Suprapubic skin (tissue), 4 donors: ENCODE measurements at places on chromosomes 13 and 19. TPM values are rescaled to one million over a fixed set of nuclear protein-coding genes. Genes with fewer than 3 reads are reported as not detected.

Gene JOSD2
- total RNA-seq = 9.3 TPM

DNA sequence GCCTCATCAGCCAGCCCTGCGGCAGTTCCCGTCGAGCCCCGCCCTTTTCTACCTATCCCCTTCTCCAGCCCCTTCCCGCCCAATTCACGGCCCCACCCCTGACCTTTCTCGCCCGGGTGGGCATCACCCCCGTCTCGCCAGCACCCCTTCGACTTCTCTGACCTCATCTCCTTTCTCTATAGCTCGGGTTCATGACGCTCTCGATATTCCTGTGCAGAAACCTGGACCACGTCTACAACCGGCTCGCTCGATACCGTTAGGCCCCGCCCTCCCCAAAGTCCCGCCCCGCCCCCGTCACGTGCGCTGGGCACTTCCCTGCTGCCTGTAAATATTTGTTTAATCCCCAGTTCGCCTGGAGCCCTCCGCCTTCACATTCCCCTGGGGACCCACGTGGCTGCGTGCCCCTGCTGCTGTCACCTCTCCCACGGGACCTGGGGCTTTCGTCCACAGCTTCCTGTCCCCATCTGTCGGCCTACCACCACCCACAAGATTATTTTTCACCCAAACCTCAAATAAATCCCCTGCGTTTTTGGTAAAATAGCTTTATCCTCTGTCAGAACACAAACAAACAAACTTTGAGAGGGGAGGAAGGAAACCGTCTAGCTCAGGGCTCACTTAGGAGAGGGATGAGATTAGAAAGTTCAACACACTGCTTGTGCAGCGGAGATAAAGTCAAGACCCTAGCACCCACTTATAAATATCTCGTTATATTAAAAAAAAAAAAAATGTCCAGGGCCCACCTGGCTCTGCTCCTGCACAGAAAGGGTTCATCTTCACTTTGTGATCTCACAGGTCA is 5.1 kb downstream of the CD37 start:
- peaks cover 42% of the 10 kb centered on the region for H3K36me3 ChIP-seq
- peak overlapping the region; percentile 84 for H3K27ac ChIP-seq
- peak overlapping the region; percentile 43 for H3K4me3 ChIP-seq

DNA sequence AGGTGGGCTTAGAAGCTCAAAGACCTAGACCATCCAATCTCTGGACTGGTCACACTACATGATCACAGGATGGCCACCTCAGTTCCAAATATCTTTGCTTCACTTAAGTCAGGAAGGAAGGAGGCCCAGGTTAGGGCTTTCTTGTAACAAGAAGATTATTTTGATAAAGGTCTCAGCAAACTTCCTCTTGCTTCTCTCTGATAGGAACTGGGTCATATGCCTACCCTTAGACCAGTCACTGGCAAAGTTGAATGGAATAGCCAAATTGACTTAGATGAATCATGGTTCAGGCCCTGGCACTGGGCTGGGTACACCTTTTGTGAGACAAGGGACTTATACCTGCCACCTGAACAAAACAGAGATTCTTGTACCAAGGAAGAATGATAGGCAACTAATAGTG is 11.0 kb downstream of the FRY start:
- no peak for DNase-seq
- peaks cover 15% of the 10 kb centered on the region for H3K4me1 ChIP-seq
- H3K36me3 ChIP-seq = no peaks in the 10 kb centered on the region
- H3K27ac ChIP-seq = no peak overlapping the region

DNA sequence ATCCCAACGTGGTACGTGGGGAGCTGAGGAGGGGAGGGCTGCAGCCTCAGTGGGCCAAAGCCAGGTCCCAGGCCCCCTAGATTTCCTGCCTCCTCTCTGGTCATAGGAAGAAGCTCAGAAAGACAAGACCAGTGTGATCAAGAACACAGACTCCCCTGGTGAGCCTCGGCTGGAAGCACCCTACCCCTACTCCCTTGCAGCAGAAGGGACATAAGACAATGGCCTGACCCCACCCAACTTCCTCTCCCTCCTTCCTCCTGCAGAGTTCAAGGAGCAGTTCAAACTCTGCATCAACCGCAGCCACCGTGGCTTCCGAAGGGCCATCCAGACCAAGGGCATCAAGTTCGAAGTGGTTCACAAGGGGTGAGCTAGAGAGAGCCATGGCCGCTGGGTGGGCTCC is 11.5 kb downstream of the PODNL1 start:
- DNase-seq = no peak
- no peak overlapping the region for H3K27ac ChIP-seq
- H3K36me3 ChIP-seq = peaks cover 75% of the 10 kb centered on the region
- H3K4me1 ChIP-seq = no peaks in the 10 kb centered on the region

- H3K4me3 ChIP-seq = no peak overlapping the region
- no peak for DNase-seq
- no peak overlapping the region for H3K27ac ChIP-seq
- no peaks in the 10 kb centered on the region for H3K4me1 ChIP-seq
- no peaks in the 10 kb centered on the region for H3K36me3 ChIP-seq
- H3K27me3 ChIP-seq = no peaks in the 10 kb centered on the region
Observed at GRCh38 chr19:30861919-30862318, 487.3 kb downstream of the TSHZ3 start.
